ENCODE measurements at places on chromosomes 4 and X.

GRCh38 chr4:111066447-111066846, 443.6 kb upstream of the PITX2 start:
- DNase-seq: no peak

DNA sequence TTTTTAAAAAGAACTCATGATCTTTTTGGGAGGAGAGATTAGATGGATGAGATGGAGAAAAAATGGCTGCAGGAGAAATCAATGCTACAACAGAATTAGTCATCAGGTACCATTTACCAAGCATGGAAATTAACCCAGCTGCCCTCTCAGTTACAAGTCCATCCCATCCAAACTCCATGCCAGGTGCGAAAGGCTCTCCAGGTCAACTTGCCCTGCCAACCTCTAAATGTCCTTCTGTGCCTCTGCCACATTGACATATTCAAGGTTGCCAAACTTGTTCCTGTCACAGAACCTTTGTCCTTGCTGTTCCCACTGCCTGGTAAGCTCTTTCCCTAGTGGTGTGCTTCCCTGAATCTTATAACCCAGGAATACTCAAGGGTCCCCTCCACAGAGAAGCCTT, 7.2 kb downstream of the SPATA18 start:
- DNase-seq: no peak

GRCh38 chr4:101014417-101014816, 332.9 kb downstream of the PPP3CA start:
- peak; percentile 48 for DNase-seq

- DNase-seq: no peak
Observed at GRCh38 chr4:126705266-126705665, 927.5 kb upstream of the INTU start.

DNA sequence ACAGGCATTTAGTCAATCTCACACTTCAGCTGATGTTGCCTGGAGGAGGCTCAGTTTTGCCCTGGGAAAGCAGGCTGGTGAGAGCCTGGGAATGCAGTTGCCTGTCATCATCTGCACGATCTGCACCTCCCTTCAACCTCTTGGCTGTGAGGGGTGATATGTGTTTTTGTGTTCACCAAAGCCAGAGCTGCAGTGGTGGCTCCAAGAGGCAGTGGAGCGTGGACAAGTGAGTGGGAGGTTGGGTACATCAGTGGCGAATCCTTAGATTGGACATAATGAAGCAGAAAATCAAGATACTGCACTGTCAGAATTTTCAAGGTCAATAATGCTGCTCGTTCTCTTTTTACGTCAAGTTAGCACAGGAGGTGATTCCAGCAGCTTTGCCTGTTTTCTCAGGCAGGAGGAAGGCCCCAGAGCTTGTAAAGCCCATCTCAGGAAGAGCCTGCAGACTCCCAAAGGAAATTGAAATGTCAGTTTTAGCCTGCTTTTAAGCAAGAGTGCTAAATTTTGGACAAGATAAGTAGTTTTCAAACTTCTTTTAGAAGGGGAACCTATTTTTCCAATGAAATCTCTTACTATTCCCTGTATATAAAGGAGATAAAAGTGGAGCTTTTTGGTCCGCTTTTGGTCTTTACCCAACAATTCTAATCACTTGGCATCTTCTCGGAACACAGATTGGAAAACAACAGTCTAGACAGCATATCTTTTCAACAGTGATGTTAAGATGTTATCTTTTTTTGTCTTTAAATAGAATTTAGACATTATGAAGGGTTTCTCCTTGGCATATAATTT, 92.8 kb downstream of the FRAS1 start:
- DNase-seq: no peak

- no peak for DNase-seq
Observed at GRCh38 chrX:120459309-120459708, 9.8 kb downstream of the LAMP2 start.

- DNase-seq: no peak
Observed at GRCh38 chr4:107094976-107095375, 58.9 kb upstream of the DKK2 start.

DNA sequence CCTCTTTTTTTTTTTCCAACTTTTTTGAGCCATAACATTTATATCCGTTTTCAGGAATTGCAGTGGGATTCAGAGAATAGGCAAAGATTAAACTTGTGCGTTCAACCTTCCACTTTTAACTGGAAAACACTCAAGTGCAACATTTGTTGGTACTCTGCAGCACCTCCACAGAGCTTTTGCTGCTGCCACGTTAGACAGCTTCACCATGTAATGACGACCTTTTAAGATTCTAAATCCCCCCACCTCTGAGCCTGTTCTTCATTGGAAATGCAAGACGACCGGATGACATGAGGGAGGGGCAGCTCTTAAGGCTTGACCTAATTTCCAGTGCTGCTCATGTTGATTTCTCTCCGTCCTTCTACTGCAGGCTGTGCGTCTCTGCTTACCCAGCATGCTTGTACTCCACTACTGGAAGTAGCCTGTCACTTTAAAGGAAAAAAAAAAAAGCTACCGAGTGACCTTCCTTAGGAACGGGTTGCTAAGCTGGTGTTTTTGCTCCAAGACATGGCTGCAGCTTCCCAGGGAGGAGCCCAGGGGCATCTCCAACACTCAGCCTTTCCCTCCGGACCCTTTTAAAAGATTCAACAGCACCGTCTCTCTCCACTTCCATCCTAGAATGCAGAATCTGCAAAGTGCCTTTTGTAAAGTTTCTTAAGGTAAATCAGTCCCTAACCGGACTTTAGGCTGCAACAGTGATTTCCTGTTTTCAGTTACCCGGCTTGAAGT, at the start of gene CC2D2A:
Gene CC2D2A (plus strand): TSS at position 481 of the 726 bp plus-strand sequence. CDS start 6,051 bp downstream, outside the sequence.
- no peak for DNase-seq

GRCh38 chrX:73563738-73564068, 706 bp downstream of the CHIC1 start:
- no peak for DNase-seq

DNA sequence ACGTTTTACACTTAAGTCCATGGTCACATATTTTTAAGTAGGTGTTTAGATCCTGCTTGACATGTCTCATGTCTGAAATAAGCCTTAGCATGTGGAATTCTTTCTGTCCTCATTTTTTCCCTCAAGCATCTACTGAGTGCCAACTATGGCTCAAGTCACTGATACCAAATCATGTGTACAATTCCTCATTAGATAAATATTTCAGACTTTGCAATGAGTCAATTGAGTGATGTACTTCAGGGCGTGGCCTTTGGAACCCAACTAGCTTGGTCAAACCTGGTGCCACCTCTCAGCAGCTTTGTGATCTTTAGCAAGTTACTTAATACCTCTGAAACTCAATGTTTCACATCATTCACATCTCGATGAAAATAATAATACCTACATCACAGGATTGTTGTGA, 12.6 kb upstream of the JADE1 start:
- no peak for DNase-seq

DNA sequence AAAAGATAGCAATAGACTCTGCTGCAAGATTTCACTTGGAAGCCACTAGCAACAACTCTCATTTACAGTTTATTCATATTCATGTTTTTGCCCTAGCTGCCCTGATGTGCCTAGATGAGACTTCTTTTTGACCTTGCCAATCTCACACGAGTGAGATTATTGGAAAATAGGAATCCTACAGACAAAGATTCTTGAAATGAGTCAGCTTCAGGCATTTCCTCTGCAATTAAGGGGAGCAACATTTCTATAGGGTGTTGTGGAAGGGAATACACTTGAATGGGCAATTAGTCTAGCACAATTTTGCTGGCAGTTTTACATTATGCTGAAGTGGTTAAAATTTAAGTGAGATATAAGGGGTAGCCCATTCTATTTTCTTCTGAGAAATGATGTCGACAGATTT, 217.0 kb upstream of the FAT4 start:
- no peak for DNase-seq

DNA sequence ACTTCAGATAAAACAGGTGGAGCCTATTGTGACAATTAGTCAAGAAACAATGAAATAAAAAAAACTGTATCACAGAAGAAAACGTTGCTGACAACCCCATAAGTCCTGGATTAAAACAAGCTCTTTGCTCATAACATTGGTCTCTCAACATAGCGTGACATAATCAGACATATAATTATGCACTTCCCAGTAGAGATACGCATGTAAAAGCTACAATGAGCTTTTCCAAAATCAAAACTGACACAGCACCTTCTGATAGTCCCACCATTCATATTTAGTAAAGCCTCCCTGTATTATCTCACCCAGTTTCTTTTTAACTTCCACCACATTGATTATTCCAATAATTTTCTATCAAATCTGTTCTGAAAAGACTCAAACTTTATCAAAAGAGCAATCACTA, 372.1 kb upstream of the SMIM31 start:
- DNase-seq: no peak

DNA sequence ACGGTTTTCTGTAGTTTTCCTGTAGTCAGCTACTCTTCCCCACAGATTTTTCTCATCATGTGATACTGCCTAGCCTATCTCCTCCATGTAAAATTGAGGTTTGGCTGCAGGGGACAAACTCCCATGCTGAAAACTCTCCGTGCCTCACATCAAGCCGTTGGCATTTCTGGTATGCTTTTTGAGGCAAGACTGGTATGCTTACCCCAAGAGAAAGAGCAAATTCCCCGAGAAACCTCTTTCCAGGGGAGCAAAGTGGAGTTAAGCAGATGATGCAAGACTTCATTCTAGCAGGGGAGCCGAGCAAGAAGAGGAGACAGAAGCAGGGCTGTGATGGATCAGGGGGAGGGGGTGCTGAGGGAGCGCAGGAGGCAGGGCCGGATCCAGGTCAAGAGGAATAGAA, 4.8 kb downstream of the SOWAHD start:
- no peak for DNase-seq

GRCh38 chr4:121428721-121429120, 47.9 kb upstream of the QRFPR start:
- DNase-seq: no peak

GRCh38 chr4:109953556-109953955, 40.9 kb downstream of the EGF start:
- no peak for DNase-seq

DNA sequence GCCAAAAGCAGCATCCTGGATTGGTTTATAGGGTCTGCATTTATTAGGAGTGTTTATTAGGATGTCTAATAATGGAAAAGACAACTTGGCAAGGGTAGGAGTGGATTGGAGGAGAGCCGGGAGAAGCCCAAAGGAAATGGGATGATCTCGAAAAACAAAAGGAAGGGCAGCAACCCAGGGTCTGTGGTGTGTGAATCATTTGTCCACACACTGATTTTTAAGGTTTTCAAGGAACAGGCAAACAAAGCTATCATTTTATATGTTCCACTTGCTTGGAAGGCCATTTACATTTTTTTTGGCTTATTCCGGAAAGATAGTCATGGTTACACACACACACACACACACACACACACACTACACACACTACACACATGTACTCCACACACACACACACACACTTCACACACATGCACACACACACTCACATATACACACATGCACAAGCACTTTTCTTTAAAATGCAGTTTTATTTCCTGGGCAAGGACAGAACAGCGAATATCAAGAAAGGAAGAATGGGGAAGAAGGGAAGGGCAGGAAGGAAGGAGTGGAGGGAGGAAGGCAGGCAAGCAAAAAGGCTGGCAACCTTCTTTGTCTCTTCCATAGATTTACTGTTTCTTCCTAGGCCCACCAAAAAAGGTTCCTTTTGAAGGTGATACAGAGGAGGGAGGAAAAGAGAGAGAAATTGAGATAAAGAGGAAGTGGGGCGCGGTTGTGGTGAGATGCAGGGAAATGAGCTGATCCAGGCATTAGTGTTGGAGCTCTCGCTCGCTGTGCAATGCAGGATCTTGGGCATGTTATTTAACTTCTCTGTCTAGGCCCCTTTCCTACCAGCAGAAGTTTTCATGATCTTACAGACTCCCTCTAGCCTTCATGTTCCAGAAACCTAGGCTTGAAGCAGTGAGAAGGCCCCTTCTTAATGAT, 88.6 kb upstream of the MAML3 start:
- DNase-seq: peak; percentile 18

DNA sequence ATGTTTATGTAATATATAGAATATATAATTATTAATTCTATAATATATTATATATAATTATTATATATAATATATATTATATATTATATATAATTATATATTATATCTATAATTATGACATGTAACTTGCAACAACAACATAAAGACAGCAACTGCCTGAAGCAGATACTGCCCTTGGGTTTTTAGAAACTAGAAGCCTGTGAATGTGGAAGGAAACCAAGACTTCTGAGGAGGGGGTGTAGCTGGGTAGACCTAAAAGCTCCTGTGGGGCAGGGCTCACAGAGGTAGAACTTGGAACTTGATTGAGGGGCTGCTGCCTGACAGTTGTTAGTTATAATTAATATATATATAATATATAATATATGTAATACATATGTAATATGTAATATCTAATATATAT, 167.2 kb upstream of the SLIT2 start:
- DNase-seq: peak; percentile 9

- no peak for DNase-seq
Observed at GRCh38 chr4:149889991-149890390, 74.3 kb upstream of the IQCM start.

- no peak for DNase-seq
Observed at GRCh38 chr4:148288448-148288847, 153.8 kb downstream of the NR3C2 start.

- DNase-seq: no peak
Observed at GRCh38 chr4:81605271-81605670, 133.6 kb upstream of the RASGEF1B start.

DNA sequence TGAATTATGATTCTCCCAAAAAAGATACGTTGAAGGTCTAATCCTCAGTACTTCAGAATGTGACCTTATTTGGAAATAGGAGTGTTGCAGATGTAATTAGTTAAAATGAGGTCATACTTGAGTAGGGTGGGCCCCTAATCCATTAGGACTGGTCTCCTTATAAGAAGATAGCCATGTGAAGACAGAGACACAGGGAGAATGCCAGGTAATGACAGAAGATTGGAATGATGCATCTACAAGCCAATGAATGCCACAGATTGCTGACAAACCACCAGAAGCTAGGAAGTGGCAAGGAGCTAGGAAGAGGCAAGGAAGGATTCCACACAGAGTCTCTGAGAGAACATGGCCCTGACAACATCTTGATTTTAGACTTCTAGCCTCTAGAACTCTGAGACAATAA, 7.4 kb upstream of the RPS6KA3 start:
- DNase-seq: no peak

DNA sequence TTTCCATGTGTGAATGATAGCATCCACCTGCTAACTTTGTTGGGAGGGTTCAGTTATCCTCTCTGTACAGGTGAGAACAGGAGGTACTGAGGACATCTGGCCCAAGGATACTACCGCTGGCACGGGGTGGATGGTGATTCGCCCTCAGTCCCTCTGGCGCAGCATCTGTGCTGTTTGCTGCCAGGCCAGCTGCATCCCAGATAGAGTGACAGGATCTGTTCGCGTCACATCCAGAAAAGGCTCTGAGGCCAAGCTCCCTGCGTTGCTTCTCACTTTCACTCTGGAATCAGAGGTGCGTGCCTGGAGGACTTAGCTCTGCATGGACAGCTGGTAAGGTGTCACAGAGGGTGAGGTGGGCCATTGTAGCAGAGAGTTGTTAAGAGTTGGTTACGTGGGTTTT, 95.4 kb downstream of the TBL1X start:
- DNase-seq: no peak

- DNase-seq: peak; percentile 71
Observed at GRCh38 chrX:19334945-19335626, 8.6 kb upstream of the PDHA1 start.

- DNase-seq: no peak
Observed at GRCh38 chr4:174387143-174387542, 103.4 kb downstream of the CEP44 start.

Data from activated CD4-positive, alpha-beta T cell treated with anti-CD3 and anti-CD28 coated beads, Interleukin-2, Interleukin-6, amounts not matched to agents 100 ng/mL and 50 ng/mL, durations not matched to agents 16 hours and 8 hours (primary cell).